Left hindlimb (tissue), 1 donor: ENCODE measurements at places on chromosomes 3 and 15.
A peak's percentile ranks its signal among the peaks of the same experiment; 100 is the strongest.

DNA sequence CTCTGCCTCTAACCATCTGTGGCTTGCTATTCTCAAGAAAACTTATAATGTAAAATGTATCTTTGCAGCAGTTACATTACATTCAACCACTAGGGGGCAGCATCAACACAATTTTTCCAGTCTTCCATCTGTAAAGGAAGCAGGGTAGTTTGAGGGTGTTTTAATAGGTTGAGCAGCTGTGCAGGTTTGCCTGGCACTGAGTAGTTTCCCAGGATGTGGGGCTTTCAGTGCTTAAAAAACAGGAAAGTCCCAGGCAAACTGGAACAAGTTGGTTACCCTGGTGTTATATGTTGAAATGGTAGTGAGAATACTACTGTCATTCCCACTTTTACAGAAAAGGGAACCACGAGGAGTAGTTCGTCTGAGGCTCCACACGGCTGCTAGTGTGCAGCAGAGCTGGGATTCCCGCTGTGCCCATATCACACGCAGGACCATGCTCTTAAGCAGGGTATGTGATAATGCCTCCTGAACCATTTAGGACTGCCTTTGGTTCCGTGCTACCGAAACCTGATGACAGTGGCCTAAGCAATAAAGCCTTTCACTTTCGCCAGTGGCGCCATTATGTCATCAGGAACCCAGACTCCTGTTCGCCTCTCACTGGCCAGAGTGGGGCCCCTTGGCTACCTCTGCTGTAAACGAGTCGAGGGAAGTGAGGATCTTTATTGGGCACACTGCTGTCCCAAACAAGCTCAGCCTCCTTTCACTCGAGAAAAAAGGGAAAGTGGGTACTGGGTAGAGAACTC is 64.7 kb upstream of the ZBTB38 start:
- peak; percentile 60 for DNase-seq

DNA sequence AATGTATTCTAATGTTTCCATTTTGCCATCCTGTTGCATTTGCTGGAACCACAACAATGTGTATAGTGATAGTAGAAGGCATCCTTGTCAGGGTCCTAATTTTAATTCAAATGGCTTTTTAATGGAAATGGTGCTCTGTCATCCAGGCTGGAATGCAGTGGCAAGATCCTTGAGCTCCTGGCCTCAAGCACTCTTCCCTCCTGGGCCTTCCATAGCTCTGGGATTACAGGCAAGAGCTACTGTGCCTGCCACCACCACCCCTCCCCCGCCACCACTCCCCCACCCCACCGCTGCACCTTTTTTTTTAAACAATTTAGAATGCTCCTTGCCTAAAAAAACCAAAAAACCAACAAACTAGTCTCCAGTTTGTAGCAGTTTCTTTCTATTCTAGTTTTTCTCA is 15.2 kb upstream of the IQCF6 start:
- no peak for DNase-seq

DNA sequence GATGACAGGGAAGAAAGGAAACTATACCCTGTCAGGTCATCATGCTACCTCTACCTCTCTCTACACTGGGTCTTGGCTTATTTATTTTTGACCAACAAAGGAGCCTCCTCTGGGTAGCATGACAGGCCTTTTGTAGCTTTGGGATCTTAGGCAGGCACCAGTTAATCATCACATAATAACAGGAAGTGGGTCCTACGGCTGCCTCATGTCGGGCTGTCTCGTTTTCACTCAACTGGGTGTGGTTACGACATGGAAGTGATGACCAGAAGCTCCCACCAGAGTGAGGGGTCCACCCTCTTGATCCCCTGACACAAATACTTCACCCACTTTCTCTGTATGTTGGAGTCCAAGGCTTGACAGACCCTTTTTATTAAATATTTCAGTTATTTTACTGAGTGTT is 105.3 kb downstream of the CD47 start:
- DNase-seq: no peak

DNA sequence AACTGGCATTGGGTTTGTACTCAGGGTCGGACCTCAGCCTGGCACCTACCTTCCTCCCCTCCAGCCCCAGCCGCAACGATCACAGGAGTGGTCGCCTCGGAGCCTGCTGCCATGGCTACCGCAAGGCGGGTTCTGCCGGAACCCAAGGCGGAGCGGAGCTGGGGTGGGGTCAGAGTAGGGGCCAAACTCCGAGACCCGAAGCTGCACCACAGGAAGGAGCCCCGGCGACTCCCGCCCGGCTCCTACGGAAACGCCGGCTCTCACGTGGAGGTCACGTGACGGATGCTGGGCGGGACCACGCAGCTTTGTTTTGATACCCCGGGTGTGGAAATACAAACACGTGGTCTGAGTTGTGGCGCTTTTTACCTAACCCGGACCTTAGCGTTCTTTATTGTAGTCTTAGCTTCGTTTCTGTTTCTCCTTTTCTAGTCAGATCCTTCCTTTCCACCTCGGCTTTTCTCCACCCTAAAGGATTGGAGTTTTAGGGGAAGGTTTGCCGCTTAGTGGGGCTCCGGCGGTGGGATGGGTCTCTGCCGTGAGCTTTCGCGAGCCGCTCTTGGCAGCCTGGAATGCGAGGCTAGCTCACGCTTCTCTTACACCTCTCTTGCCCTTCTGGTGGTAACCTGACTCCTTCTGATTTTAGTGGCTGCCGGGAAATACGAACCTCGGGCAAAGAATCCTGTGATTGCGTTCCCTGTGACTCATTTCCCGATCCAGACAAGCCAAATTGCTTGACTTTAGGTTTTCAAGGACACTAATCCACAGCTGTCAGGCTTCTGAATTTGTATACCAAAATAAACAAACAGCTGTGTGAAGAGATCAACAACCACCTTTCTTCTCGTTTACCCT is at the start of gene HSPBAP1:
HSPBAP1 (minus strand) TSS at position 264 of the 849 bp plus-strand sequence; CDS start at position 113, 151 bp downstream.
- peak; percentile 93 for DNase-seq

DNA sequence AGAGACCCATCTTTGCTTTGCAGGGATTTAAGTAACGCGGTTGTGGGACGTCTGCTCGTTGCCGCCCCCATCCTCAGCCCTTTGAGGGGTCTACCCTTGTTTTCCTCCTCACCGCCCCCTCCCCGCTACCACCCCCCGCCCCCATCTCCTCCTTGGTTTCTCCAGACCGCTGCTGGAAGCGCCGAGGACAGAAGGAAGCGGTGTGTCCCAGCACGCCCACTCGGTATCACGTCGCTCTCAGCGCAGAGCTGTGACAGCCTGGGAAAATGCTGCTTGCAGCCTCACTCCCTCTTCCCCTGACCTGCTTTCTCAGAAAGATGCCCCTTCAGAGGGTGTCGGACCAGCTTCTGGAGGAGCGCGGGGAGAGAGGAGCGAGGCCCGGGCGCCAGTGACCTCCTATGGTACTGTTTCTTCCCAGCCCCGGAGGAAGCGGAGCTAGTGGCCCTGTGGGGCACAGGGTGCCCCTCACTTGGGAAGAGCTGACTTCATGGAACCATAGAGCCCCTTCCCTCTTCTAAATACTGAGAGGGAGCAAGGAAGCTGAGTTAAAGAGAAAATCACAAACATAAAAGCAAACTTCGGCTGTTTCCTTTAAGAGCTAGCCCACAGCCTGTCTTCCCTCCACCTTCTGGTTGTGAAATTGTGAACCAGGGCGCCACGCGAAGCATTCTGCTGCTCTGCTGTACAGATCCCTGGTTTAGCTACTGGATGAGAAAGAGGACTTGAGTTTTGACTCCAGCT is 698 bp downstream of the IL1RAP start:
- peak; percentile 57 for DNase-seq

DNA sequence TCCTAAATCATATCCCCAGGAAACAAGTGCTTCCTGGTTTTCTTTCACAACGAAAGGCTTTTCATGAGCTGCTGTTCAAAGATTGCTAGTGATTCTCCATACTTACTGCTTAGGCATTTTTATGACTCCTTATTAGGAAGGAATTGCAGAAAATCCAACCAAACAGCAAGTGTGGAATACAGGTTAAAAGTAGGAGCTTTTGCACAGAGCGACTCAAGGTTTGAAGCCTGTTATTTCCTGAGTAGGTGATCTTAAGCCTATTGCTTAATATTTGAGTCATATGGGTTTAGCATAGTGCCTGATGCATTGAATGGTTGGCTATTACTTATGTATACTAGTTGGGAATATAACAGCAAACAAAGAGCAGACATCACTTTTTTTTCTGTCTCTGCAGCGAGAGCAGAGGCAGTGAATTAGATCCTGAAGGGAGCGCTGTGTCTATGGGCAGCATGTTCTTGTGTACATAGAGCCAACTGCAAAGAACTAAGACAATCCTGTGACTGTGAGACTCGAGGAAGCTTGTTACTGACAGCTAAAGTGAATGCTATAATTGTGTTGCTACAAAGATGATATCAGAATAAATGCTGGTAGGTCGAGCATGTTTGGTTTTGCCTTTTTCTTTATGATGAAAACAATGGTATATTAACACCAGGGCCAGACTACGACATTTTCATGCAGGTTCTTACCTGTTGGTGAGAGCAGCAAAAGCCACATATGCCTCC is 6.3 kb downstream of the TM4SF1 start:
- no peak for DNase-seq

DNA sequence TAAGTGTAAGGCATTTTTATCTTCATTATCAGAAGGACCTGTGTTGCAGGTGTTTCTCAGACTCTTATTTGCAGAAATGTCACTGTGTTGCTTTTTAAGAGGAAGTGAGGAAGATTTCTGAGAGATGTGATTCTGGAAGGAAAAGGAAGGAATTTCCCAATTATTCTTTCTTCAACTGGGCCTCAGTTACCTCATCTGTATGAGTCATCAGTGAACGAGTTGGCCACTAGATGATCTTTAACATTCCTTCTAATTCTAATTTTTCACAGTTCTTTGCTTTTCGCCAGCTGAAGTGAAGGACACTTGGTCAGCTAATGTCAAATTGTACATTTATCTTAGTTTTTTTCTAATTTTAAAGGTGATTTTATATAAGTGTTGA is 28.9 kb downstream of the CLEC3B start:
- DNase-seq: no peak

GRCh38 chr15:66880380-66881155 is 178.5 kb downstream of the SMAD6 start:
- no peak for DNase-seq

- DNase-seq: no peak
Observed at GRCh38 chr3:29430558-29430971, 149.7 kb downstream of the RBMS3 start.

DNA sequence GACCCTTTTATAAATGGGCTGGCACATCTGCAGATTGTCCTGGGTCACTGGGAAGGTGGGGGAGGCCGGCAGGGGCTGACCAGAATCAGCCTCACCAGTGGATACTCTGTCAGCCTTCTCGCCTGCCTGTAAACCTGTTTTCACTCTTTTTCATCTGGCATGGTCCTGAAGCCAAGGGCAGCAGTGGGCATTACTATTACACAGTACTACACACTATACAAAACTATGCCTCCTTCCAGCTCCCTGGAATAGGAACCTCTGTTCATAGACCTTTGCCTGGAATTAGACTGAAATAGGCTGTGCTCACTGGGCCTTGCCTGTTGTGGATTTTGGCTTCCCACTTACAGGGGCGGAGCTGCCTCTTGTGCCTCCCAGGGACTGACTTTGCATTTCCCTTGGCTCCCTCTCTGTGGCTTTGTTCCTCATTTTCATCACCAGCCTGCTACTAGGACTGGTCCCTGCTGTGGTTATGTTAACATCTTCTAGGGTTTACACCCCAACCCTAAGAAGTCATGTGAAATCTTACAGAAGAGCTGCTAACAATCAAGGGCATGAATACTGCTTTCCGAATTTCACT is 120.7 kb downstream of the FNDC3B start:
- peak; percentile 74 for DNase-seq

DNA sequence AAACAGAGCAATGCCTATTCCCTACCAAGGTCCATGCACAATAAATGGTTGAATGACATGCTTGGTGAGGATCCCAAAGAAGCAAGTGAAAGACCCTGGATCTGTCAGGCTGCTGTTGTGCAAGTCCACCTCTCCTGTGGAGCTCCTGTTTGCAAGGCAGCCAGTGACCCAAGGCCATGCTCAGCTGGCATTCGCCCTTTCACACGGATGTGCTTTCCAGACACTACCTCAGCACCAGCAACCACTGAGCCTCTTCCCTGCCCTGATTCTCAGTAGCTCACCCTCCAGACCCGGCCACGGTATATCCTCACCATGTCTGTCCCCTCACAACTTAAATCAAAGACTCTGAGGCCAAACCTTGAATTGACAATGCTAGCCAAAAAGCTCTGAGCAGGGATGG is 23.3 kb downstream of the WWTR1 start:
- no peak for DNase-seq

DNA sequence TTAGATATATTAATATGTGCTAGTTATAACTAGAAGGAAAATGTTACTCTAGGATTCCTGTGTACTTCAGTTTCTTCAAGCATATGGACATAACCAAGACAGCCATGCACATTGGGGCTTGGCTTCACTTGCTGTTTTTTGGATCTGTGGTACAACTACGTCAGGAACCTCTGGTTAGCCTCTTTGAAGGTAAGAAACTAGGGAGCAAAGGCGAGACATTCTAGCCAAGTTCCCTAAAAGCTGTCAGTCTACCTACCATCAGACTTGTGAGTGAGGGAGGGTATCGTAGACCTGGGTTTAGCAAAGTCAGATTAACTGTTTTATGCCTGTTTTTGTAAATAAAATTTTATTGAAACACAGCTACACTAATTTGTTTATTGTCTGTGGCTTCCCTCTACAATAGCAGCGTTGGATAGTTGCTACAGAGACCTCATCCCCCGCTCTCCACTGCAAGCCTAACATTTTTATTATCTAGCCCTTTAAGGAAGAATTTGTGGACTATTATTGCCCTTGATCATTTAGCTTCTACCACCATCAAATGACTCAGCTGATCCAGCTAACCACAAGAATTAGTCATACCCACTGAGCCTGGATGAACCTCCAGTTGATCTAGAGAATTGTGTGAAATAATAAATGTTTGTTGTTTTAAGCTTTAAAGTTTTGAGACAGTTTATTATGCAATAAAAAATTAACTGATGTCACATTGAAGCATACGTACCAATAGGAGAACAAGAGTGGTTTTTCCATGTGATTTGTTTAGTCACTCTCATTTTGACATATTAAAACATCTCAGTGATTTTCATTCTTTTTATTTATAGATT is 58.1 kb downstream of the RSRC1 start:
- no peak for DNase-seq

DNA sequence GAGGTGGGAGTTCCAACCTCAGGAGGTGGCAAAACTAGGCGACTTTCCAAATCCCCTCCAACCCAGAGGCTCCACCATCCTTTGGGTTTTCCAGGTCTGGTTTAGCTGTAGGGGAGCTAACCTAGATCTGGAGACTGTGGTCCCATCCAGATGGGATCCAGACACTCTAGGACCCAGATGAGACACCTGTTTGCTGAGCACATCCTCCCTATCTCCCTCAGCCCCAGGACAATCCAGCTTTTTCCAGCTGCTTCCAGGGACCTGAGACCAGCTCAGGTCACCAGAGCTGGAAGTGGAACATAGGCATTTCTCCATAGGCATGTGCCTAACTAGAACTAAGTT is 18.2 kb downstream of the CRTAP start:
- DNase-seq: no peak

DNA sequence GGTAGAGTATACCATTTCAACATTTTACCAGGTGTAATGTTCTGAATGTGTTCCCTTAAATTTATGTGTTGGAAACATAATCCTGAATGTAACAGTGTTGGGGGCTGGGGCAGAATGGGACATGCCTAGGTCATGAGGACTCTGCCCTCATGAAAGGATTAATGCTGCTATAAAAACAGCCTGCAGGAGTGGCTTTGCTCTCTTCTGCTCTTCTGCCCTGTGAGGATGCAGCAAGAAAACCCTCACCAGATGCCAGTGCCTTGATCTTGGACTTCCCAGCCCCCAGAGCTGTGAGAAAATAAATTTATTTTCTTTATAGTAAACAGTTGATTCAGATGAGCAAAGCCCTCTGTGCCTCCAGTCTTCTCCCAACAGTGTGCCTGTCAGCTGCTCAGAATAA is 326.0 kb upstream of the ONECUT1 start:
- DNase-seq: no peak

GRCh38 chr3:37712421-37712820 is 149.3 kb upstream of the CTDSPL start:
- DNase-seq: no peak
